Breast epithelium (tissue), 4 donors: ENCODE measurements at places on chromosomes 6 and 20. TPM values are rescaled to one million over a fixed set of nuclear protein-coding genes. Genes with fewer than 3 reads are reported as not detected.

Gene TUBB2B
- total RNA-seq: 4.2 TPM

DNA sequence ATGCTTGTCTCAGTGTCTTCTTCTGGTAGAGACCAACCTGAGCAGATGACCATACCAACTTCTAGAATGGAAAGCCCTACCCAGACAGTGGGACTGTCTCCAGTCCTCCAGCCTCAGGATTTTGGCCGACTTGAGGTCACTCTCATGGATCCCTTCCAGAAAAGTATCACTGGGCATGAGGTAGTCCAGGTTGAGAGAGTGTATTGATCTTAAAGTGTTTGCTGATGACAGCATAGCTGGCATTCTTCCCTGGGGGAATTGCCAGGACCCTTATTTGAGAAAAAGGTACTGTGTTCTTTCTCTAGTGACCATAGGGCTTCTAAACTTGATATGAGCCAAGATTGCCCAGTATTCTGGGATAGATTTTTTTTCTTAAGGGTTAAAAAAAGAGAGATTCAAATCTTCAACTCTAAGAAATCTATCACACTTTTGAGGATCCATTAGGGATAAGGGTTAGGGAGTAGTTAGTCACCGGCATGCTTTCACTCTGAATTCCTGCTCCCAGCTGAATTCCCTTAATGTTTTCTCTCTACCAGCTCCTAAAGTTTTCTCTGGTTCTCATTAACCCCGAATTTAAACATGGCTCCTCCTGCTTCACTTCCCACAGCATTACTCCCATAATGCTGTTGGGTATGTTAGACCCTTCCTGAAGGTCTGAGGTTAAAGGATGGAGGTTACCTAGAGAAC, 73.6 kb upstream of the FLRT3 start:
- no peak for DNase-seq

- DNase-seq: no peak
Observed at GRCh38 chr6:113011389-113011788, 664.3 kb downstream of the RFPL4B start.

DNA sequence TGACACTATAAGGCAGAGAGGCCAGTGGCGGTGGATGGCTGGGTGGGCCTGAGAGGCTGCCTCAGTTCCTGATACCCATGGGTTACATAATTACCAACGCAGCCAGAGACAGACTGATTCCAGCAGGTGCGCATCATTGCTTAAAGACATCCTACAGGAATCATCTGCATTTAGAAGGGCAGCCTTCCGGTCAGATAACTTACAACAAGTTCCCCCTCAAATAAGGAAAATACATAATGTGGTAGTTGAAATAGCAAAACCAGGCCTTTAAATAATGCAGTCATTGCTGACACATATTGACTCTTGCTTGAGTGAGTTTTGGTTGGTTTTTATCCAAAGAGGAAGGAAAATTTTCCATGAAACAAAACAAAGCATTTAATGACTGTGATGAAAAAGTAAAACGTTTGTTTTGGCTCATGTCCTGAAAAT, 81.9 kb downstream of the SIM1 start:
- DNase-seq: no peak
